HL-60 (cell line): ENCODE measurements at places on chromosomes 12 and 14.
A peak's percentile ranks its signal among the peaks of the same experiment; 100 is the strongest.

DNA sequence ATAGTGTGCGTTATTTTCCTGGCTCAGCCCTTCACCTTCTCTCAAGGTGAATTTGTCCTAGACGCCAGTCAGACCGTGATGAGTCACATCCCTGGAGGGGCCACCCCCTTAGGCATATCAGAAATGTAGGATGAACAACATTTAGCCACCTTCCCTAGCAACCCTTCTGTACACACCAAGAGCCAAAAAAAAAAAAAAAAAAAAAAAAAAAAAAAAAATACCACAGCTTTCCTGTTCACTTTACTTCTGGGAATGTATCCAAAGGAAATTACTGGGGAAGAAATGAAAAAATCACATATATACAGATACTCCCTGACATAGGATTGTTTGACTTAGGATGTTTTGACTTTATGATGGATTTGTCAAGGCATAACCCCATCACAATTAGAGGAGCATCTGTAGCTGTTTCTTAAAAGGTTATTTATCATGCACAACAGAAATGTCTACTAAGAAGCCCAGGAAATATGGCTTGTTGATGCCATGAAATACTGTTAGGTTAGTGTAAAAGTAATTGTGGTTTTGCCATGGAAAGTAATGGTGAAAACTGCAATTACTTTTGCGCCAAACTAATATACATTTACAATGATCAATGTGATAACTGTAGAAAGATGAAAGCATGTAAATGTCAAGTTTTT lies 68.2 kb upstream of the BDKRB2 start:
- no peak for DNase-seq

GRCh38 chr12:122495258-122495657 lies 5.5 kb downstream of the ZCCHC8 start:
- DNase-seq: no peak

DNA sequence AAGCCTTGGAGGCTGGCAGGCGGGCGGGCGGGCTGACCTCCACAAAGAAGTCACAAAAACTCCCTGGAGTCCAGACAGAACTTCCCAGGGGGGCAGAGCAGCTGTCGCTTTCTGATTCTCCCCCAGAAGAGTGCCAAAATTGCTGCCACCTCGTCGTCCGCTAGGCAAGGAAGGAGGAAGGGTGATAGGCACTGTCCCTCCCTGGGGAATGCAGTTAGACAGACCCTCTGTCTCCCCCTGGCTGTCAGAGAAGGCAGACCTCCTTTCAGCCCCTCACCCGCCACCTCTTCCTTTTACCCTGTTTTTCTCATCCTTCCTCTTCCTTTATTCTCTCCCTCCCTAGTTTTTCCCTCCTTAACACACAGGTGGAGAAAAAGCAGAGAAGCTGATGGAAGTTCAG lies 18.7 kb downstream of the GRIN2B start:
- no peak for DNase-seq

GRCh38 chr14:31530136-31530535 lies 31.1 kb upstream of the NUBPL start:
- DNase-seq: no peak

DNA sequence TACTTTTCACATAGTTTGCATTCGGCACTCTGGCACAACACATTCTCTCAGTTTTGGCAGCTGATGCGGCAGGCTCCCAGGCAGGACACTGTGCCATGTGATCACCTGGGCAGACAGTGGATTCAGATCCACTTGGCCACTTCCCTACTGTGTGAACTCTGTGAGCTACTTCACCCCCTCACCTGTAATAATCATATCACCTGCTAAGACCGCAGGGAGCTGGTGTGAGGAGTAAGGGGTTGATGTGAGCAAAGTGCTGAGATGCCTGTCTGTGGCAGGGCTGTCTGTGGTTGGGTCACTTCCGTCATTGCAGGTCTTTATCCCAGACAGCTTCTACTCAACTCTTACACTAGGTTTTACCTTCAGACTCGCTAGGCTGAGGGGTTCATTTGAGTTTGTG lies 50.4 kb upstream of the AMN start:
- no peak for DNase-seq

DNA sequence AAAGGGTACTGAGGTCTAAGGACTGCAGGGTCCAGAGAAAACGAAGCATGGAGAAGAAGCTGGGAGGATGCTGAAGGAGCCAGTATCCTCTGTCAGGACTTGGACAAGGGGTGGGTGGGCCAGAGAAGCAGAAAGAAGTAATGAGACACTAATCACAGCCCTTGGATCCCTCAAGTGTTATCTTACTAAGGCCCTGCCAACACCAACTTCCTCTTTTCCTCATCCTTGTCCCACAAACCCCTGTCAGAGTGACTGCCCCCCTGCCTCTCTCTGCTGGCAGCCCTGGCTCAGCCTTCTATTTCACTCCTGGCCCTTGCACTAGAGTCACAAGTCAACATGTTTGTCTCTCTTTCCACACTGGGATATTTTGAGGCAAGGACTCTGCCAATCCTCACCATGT lies 3.8 kb upstream of the ASIC1 start:
- peak; percentile 59 for DNase-seq

GRCh38 chr14:93163564-93163963 lies 21.1 kb downstream of the MOAP1 start:
- no peak for DNase-seq

GRCh38 chr14:72830356-72830755 lies 63.5 kb downstream of the DPF3 start:
- DNase-seq: no peak

- DNase-seq: no peak
Measured at GRCh38 chr12:131831635-131832041, 3.4 kb downstream of the MMP17 start.
